ENCODE measurements at places on chromosomes 5 and 9.
A peak's percentile ranks its signal among the peaks of the same experiment; 100 is the strongest.

- DNase-seq, result no peak
Measured at GRCh38 chr5:1315018-1315708, 20.3 kb upstream of the TERT start.

- no peak for DNase-seq
Measured at GRCh38 chr5:137367951-137368350, 131.2 kb downstream of the SPOCK1 start.

GRCh38 chr5:132243366-132243977, 14.0 kb upstream of the PDLIM4 start:
- DNase-seq, result no peak

- no peak for DNase-seq
Measured at GRCh38 chr5:93090698-93091097, 490.3 kb downstream of the NR2F1-AS1 start.

GRCh38 chr9:132478353-132479050, 68.5 kb downstream of the CFAP77 start:
- no peak for DNase-seq

DNA sequence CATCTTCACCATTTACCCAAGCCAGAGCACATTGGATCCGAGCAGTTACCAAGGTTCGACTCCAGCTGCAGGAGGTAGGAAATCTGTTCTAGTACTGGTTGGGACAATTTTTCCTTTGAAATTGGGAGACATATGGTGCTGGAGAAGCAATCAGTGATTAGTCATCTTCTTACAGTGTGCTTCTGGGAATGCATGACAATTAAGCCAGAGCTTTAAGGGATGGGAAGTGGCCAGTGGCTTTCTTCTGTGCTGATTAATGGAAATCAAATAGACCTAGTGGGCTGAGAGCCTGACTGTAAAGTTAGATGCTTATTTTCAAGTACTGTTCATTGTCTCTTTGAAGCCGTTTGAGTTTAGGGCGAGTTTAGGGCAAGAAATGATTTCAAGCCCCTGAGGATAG, 152.1 kb downstream of the UNC13B start:
- DNase-seq, result no peak

- no peak for DNase-seq
Measured at GRCh38 chr5:159533197-159533596, 202.9 kb upstream of the IL12B start.

- DNase-seq, result no peak
Measured at GRCh38 chr9:17130291-17130690, 4.5 kb upstream of the CNTLN start.

DNA sequence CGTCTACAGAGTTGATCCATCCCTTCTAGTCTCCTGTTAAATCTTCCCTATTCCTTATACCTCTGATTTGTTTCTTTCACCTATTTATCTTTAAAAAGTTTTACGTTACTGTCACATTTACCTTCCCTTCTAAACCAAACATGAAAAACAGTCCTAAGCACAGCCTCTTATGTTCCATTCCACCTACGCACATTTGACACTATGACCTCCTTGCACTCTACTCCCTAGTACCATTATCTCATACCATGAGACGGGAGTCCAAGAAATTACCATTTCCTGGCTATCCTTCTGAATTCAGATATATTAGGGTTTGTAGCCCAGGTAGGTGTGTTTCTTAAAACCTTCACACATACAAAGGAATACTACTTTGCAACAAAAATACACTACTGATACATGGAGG, 25.1 kb downstream of the FNIP1 start:
- DNase-seq, result no peak

DNA sequence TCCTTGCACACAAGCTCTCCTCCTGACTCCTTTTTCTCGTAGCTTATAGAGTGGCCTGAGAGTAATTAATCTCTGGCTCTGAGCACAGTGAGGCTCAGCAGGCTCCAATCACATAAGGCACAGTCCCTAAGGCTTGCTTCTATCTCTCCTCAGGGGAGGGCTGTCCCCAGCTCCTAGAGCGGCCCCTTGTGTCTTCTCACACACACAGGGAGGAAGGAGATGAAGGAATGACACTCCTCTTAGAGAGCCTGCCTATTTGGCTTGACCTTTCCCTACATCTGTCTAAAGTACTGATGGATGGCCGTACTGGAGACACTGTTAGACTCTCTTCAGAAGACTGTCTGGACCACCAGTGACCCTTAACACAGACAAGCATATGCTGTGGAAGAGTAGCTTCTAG, 12.9 kb downstream of the TAS2R1 start:
- DNase-seq, result no peak

- DNase-seq, result peak; percentile 66
Measured at GRCh38 chr5:16550316-16550952, 66.4 kb downstream of the RETREG1 start.

DNA sequence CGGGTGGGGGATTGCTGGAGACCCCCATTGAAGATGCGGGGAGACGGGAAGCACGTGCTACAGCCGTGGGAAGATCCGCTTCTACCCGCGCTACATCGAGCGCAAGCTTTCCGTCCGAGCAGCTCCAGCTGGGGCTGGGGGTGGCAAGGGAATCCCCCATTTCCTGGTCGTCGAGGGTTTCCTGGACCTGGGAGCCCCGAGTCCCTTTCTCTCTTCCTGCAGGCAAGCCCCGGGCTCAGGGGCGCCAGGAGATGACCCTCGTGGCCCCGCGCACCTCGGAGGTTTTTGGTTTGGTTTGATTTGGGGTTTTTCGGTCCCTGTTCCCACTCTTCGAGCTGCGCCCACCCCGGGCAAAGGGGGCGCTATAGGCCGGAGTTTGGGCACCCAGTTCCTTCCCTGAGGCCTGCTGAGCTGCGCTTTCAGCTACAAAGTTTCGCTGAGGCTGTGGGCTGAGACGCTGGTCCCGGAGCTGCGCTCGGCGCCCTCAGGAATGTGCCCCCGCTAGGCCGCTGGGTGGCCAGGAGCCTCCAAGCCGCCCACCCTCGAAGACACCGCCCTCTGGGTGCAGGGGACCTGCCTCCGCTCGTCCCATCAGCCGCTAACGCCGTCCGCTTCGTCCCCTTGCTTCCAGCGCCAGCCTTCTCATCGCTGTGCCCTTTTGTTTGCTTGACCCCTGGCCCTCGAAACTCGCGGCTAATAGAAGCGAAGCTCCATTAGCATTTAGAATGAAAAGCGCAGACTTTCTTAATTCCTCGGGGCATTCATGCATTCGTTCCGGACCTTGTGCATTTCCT, 2.9 kb downstream of the NR4A3 start:
- DNase-seq, result no peak

DNA sequence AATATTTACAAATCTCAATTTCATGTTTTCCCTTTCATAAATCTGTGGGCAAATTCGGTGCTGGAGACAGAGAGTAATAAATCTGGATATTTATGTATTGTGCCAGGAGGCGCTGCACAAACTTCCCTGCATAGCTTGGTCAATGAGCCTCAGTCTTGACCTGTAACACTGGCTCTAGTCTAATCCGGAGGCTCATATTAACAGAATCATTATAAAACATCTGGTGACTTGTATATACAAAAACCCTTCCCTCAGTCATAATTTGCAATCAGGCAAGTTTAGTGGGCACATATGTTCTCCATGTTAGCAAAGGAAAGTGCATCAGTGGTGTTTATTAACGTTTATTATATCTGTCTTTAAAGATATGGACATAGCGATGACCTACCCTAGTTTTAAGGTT, 104.0 kb upstream of the BNC2 start:
- DNase-seq, result no peak

- DNase-seq, result no peak
Measured at GRCh38 chr5:157918811-157919742, 60.1 kb upstream of the CLINT1 start.

- peak; percentile 83 for DNase-seq
Measured at GRCh38 chr5:54889826-54890225, 95.6 kb downstream of the ESM1 start.

GRCh38 chr5:10701567-10702039, 59.4 kb downstream of the DAP start:
- DNase-seq, result peak; percentile 41

GRCh38 chr9:128895556-128895955, 13.6 kb downstream of the LRRC8A start:
- no peak for DNase-seq

GRCh38 chr9:104963076-104963475, 35.1 kb upstream of the ABCA1 start:
- DNase-seq, result no peak

DNA sequence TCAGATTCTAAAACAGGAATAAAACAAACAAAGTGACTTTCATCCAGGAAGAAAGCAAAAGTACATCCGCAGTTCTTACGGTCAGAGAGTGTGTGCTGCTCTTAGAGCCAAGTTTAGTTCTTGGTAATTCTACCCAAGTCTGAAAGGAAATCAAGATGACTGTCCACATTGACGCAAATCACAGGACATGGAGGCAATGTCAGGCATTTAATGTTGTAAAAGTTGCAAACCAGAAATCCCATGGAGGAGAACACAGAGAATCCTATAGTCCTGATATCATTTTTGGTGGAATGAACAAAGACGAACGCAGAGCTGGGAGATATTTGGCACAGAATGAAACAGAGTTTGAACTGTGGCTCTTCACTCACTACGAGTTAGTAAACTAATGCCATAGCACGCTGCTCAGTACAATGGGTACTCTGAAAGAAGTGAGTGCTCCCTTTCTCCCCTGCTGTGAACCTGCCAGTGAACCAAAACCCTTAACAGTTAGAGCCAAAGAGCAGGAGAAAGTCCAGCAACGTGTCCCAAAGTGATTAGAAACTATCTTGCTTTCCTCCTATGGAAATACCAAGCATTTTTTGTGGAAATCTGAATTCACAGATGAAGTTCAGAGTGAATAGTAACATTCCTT, 74.3 kb downstream of the MUSK start:
- peak; percentile 32 for DNase-seq

DNA sequence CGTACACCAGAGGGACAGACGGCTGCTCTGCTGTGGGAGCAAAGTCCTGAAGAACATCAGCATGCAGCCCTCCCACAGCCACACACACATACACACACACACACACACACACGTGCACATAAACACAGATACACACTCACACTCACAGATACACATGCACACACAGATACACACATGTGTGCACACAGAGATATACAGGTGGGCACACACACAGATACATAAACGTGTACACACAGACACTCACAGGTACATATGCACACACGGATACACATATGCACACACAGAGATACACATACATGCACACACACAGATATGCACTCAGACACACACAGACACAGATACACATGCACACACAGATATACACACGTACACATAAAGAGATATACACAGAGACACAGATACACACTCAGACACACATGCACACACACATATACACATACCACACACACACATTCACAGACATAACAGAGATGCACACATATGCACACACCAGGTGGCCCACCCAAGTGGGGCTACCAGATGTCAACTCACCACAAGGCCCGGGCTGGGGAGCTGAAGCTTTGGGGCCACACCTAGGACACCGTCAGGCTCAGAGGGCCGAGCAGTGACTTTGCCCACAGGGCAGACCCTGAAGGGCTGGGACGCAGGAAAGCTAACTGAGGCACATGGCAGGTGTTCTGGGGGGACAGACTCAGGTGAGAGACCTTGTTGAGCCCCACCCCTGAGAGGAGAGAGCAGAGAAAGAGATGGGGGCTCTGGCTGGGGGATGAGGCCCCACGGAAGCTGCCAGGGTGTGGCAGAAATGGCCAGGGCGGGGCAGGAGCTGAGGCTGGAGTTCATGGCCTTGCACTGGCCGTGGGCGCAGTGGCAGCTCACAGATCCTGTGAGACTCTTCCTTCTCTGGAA, 148.6 kb upstream of the PPP1R26 start:
- no peak for DNase-seq

- DNase-seq, result no peak
Measured at GRCh38 chr9:26888271-26888670, 4.3 kb downstream of the CAAP1 start.

DNA sequence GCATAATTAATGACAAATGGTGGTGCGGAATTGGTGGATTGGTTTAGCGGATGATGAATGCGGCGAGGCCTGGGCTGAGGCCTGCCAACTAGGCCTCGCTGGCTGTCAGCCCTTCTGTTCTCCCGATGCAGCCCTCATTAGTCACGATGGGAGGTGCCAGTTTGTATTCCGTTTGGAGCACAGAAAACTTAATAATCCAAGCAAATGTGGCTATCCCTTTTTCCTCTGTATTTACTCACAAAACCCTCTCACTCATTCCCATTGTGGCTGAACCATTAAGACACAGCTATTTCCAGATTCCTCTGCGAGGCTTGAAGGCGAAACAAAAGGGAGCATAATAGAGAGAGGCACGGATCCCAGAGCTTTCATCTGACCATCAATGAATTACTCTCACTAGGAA, 114.3 kb downstream of the MVB12B start:
- no peak for DNase-seq

GRCh38 chr9:88092797-88093331, 45.4 kb downstream of the SPATA31C2 start:
- DNase-seq, result no peak

GRCh38 chr9:71218774-71219173, 97.4 kb upstream of the TRPM3 start:
- no peak for DNase-seq

DNA sequence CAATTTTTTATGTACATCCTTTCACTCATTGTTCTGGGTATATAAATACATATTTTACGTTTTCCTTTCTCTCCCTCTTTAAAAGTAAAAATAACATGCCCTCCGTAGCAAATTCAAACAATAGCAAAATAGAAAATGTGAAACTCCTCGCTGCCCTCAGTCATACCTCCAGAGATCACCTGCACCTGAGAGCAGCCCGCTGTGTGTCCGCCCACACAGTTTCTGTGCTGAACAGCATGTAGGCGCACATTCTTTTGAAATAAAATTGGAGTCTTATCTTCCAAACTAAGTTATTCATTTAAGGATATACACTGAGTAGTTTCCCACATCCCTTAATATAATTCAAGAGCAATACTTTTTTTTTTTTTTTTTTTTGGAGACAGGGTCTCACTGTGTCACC, 255.7 kb downstream of the AOPEP start:
- DNase-seq, result no peak

- DNase-seq, result no peak
Measured at GRCh38 chr5:51598026-51598425, 214.8 kb downstream of the ISL1 start.

- DNase-seq, result no peak
Measured at GRCh38 chr5:150672884-150673275, 11.8 kb downstream of the MYOZ3 start.

GRCh38 chr5:2133936-2134335, 251.2 kb upstream of the IRX4 start:
- no peak for DNase-seq

- DNase-seq, result no peak
Measured at GRCh38 chr5:95557841-95558240, 2.9 kb downstream of the ARSK start.

DNA sequence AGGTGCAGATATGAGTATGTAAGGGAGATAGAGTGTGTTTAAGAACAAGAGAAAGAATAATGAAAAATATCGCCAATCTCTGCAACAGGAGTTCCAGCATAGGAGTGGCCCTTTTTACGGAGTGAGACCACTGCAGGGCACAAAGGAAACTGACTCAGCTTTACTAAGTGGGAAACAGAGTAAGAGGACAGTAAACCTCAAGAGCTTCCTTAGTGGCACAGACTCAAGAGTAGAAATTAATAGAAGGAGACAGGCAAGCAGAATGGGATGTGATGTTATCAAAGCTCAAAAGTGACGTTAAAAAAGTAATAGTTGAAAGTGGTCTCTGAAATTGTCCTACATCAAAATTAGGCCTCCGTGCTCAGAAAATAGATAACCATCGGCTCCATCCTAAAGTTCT, 2.1 kb upstream of the SH3RF2 start:
- DNase-seq, result no peak
